ENCODE measurements at places on chromosomes 5 and 9. TPM values are rescaled to one million over a fixed set of nuclear protein-coding genes. Genes with fewer than 3 reads are reported as not detected.

SCGB3A2 gene
- total RNA-seq, result not detected

GRM6 gene
- total RNA-seq, result not detected

SLCO6A1 gene
- total RNA-seq, result not detected

CATSPER3 gene
- 0.68 TPM for total RNA-seq

CAMK4 gene
- 82.7 TPM for total RNA-seq

PCDHGB7 gene
- not detected for total RNA-seq

IL9 gene
- not detected for total RNA-seq

PPP3R2 gene
- total RNA-seq, result not detected

VLDLR gene
- 6.4 TPM for total RNA-seq

FOXI1 gene
- not detected for total RNA-seq

EIF4EBP3 gene
- 8.6 TPM for total RNA-seq

CCL21 gene
- not detected for total RNA-seq
